ENCODE measurements at places on chromosomes 3 and 15. TPM values are rescaled to one million over a fixed set of nuclear protein-coding genes. Genes with fewer than 3 reads are reported as not detected.

VILL gene
- total RNA-seq: 13.7 TPM

- DNase-seq: no peak
Measured at GRCh38 chr3:128813097-128813496, 66.3 kb upstream of the ACAD9 start.

GRCh38 chr3:116338713-116339112 is 106.6 kb downstream of the LSAMP start:
- no peak for DNase-seq

DNA sequence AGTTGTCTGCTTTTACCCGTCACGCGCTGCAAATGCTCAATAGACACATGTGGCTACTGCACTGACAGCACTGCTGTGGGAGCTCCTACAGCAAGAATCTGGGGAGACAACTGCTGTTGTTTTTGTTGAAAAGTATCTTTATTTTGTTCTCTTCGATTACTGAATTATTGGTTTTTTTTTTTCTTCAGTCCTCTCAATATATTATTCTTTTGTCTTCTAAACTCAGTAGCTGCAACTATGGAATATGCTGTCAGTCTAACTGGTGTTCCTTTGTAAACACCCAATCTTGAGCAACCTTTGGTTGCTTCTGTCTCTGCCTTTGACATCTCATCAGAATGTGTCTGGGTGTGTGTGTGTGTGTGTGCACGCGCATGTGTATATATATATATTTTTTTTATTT is 12.6 kb downstream of the DCP1A start:
- DNase-seq: no peak

GRCh38 chr3:152610622-152611021 is 224.3 kb upstream of the P2RY1 start:
- no peak for DNase-seq

- peak; percentile 16 for DNase-seq
Measured at GRCh38 chr3:138835397-138835757, 649 bp upstream of the PIK3CB start.
